ENCODE measurements at places on chromosomes 7 and 10.

DNA sequence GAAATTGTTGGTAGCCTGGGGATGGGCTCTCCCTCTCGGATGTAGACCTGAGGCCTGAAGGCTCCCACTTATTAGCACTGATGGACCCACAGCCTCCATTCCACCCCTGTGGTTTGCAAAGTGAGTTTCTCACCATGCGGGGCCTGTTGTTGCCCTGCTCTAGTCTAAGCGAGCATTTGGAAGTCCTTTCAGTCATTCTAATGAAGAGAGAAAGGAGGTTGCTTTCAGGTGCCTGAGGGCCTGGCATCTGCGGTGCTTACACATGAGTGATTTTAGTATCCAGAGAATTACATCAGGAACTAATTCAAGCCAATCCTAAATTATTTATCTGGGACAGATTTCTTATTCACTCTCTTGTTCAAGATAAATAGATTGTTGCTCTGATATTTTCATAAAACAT is 61.6 kb downstream of the NAMPT start:
- no peak for DNase-seq

DNA sequence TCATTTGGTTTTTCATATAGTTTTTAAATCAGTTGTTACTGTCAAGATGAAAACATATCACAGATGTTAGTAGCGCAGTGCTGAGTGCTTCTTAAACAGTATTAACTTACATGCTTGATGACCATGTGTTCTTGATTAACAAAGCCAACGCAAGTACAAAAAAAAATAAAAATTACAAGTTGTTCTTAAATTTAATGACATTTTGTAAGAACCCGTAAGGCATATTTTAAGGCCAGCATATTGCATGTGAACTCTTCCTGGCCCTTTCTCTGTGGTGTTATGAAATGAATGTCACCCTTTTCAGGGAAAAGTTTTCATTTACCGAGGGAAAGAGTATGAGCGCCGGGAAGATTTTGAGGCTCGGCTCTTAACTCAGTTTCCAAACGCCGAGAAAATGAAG is 140.4 kb upstream of the NPS start:
- DNase-seq, result no peak

DNA sequence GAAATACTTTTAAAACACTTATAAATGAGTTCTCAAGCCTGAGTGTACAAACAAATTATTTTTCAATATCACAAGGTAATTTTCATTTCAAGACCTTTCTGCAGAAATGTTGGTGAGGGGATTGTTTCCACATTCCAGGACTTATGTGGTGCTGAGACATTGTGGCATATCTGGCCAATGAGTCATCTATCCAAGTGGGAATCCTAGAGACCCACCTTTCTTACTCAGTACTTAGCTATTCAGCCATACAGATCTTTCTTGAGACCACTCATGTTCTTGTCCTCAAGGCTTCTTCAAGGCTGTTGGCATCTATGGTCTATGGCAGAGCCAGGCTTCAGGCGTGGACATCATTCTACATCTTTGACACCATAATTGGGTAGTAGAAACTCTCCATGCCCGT is 225.4 kb downstream of the DKK1 start:
- no peak for DNase-seq

DNA sequence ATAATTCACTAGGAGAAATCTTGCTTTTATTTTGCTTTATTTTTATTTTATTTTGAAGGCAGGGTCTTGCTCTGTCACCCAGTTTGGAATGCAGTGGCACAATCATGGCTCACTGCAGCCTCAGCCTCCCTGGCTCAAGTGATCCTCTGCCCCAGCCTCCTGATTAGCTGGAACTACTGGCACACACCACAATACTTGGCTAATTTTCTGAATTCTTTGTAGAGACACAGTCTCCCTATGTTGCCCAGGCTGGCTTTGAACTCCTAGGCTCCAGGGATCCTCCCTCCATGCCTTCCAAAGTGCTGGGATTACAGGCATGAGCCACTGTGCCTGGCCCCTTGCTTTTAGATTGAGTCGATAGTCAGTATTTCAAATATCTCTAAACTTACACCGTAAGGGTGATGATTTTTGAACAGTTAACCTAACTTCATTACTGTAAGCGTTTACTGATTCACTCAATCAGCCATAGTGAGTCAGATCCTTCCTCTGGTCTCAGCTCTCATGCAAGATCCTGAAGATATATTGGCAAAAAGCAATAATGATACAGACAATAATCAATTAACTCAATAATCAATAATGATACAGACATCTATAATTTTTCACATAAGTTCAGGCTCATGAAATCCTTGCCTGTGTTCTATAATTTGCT is 239.5 kb downstream of the KIAA1217 start:
- DNase-seq, result no peak

GRCh38 chr7:77313085-77313484 is 103.1 kb downstream of the GSAP start:
- DNase-seq, result no peak

DNA sequence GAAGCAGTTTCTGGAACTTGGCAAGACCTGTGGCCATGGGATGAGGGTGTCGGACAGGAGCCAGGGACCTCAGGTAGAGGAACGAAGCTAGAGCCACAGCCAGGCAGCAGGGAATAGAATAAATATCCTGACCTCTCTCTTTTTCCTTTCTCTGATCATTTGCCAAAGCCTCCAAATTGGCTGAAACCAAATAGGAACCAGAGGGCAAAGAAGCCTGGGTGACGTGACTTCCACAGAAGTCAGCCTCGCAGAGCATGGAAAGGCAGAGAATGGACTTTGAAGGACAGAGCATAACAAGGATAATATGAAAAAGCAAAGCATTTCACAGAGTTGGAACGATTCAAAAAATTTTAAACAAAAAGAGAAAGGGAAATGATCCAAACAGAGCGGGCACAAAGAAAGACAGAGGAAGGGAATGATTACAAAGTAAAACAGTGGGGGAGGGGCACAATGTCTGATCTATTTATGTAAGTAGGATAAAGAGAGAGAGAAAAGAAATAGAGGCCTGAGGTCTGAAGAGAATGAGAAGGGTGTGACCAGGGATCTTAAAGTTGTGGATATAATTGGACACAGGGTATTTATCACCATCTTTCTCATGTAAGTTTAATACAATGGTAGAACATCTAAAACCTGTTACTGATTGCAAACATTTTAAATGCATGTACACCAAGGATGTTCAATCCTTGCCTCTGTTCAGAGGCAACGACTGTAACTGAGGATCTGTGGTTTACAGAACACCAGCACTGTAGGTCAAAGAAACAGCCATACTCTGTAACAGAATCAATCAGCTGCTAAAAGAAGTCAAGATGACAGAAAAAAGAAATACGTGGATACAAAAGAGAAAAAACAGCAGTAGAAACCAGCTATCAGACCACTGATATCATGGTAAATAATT is 4.5 kb upstream of the ZEB1 start:
- no peak for DNase-seq

DNA sequence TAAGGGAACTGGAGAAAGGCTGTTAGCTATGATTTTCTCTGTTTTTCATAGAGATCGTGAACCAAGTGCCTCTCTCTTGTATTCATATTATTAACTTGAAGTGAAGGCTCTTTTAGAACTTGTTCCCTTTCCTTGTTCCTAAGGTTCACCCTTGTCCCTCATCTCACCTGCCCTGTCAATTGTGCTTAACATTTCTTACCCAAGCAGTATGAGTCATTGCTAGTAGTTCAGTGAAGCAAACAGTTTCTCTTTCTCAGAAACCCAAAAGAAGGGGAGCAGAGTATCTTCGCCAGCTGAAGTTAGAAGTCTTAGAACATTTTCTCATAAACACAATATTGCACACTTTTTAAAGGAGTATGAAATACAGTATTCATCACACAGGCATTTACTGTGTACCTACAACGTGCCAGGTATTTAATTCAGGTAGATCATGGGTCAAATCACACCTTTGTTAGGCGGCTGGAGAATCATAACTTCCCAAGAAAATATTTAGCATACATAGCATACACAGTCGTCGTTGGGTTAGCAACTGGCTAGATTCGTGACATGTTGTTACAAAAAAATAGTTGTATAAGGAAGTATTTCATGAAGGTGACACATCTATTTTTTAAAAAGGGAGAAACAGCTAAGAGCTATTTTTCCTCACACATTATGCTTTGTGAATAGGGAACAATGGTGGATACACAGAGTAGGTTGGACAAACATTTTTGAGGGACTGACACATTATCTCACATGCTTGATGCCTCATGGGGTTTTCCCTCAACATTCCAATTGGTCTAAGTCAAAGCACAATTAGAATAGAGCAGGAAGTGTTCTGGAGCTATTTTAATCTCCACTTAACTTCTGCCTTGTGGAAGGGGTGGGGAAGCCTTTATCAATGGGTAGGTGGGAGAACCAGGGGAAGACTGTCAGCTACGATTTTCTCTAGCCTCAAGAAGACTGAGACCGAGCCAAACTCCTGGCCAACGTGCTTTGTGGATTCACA is 13.2 kb downstream of the HDAC9 start:
- no peak for DNase-seq

- no peak for DNase-seq
These were observed 221.2 kb downstream of the PLXNA4 start for GRCh38 chr7:132355048-132355447.

DNA sequence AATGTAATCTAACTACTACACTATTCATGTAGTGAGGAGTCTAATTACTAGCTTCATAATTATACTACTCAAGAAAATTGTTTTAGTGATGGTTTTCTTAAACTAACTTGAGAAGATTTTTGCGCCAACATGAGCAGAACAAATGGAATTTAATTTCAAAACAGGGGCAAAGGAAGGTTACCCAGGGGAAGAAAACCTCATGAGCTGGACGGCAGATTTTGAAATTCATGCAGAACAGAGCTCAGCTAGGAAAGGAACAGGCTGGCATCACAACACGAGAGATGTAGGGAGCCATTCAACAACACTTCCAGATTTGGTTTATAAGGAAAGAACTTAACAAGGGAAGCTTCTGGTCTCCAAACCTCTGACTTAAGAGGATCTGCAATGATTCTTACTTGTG is 235.3 kb upstream of the PRKCQ start:
- DNase-seq, result no peak

GRCh38 chr10:97511711-97512440 is 13.2 kb downstream of the UBTD1 start:
- DNase-seq, result no peak

DNA sequence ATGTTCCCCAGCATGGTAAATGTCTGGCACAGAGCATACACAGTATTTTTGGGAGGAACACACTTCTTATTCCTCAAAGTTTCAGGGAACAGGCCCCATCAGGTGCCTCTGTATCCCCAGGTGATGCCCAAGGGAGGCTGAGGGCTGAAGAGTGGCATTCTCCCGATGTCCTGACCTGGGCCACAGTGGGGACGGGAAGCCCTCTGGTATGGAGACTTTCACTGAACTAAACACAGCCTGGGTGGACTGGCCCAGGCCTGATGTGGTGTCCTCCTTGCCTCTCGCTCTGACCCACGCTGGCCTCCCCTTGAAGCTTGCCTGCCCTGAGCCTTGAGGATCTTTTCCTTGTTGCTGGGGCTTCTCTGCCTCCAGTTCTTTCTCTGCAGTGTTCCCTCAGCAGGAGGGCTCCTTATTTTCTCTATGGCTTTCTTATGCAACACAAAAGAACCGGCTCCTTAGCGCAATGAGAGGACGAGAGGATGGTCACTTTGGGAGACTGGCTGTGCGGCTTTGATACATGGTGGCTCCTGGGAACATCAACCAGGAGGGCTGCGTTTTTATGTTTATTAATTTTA is 157.5 kb upstream of the TNS3 start:
- DNase-seq, result no peak

DNA sequence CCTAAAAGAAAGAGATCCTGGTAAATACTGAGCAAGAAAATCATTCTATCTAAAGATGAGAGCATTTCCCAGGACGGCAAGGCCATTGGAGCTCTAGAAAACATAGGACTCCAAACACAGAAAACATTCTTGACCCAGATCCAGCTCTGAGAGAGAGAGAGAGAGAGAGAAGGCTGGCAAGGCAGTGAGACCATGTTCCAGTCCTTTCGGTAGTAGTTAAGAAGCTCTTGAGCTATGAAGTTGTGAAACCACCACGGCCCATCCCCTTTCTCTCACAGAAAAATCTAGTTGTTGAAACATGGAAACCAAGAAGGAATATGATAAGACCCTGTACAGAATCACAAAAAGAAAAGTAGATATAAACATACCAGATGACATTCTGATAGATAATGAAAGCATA is 212.4 kb upstream of the NPSR1 start:
- DNase-seq, result no peak

DNA sequence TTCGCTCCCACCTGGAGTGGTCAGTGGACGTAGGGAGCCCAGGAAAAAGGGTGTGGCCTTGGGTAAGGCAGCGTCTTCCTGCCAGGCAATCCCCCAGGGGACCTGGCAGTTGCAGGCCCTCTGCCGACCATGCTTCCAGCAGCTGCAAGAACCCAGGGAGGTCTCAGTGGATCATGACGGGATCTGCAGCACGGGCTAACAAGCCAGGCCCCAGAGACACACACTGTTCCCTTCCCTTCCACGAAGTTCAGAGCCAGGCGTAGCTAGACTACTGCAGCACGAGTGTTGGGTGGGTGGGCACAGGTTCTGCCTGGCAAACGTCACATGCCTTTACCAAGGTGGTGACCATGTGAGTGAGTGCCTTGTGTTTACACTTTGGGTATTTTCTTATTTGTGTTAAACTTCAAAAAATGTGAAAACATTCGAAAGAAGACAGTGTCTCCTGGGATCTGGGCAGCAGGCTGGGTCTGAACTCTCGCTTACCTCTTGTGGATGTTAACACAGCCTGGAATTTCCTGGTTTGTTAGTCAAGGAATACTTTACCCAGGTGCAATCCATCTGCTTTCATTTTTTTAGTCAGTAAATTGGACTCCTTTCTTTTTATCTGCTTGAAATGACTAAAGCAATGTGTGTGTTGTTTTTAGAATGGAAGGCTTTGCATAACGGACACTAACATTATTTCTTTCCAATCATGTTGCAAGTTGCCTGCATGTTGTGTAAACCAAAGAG is 48.2 kb upstream of the VIPR2 start:
- DNase-seq, result no peak

DNA sequence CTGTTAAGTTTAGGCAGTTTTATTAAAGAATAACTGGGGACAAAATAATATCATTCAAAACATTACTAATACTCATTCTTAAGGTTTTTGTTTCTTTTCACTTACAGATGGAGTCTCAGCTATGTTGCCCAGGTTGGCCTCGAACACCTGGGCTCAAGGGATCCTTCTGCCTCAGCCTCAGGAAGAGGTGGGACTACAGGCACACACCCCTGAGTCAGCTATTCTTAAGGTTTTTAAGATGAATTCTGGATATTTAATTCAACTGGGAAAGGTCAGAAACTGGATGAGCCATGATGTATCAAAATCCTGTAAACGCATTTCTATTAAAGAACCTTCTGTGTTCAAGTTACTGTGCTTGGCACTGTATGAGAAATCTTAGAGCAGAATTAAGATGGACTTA is 3.5 kb downstream of the OAT start:
- DNase-seq, result no peak
